Bronchial smooth muscle cell (primary cell): ENCODE measurements at places on chromosomes 5 and 9. TPM values are rescaled to one million over a fixed set of nuclear protein-coding genes. Genes with fewer than 3 reads are reported as not detected.

Gene PTPDC1
- total RNA-seq = 4.9 and 5.8 TPM in 2 replicates

Gene CDKN2B-AS1
- 5.6 and 7.7 TPM in 2 replicates for total RNA-seq

Gene SPINK4
- 0.95 TPM in 1 of 2 replicates, not detected in the other for total RNA-seq

Gene NCS1
- total RNA-seq = 36.1 and 38.0 TPM in 2 replicates

Gene BARHL1
- total RNA-seq = not detected in 2 replicates

Gene PTGES
- total RNA-seq = 48.9 and 74.7 TPM in 2 replicates

Gene ADAMTS16
- total RNA-seq = 0.16 TPM in 1 of 2 replicates, not detected in the other

Gene SPATA31A7
- total RNA-seq = not detected in 2 replicates
